ENCODE measurements at places on chromosomes 4 and X. TPM values are rescaled to one million over a fixed set of nuclear protein-coding genes. Genes with fewer than 3 reads are reported as not detected.

DNA sequence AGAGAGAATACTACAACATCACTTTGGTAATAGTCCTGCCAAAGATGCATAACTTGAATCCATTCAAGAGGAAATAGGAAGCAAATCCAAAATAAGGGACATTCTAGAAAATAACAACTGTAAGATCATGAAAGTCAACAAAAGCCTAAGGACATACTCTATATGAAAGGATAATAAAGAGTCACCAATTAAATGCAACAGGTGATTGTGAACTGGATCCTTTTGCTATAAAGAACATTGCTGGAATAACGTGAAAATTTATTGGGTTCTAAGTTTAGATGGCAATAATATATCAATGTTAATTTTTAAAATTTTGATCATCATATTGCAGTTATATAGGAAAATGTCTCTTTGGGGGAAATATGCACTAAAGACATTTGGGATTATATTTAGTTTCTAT, 20.0 kb downstream of the BEX4 start:
- H3K27ac ChIP-seq, result no peak overlapping the region
- peaks cover 21% of the 10 kb centered on the region for H3K27me3 ChIP-seq
- DNase-seq, result no peak
- no peaks in the 10 kb centered on the region for H3K36me3 ChIP-seq
- no peaks in the 10 kb centered on the region for H3K4me1 ChIP-seq

GRCh38 chrX:65679071-65679540, 11.7 kb downstream of the MSN start:
- peak; percentile 10 for DNase-seq
- H3K27ac ChIP-seq, result peak overlapping the region; percentile 33
- H3K36me3 ChIP-seq, result no peaks in the 10 kb centered on the region
- H3K4me1 ChIP-seq, result peaks cover 32% of the 10 kb centered on the region
- H3K4me3 ChIP-seq, result no peak overlapping the region

GRCh38 chrX:71922686-71923085, 12.0 kb downstream of the NHSL2 start:
- H3K4me3 ChIP-seq, result no peak overlapping the region
- no peak for DNase-seq
- H3K27ac ChIP-seq, result no peak overlapping the region
- H3K4me1 ChIP-seq, result no peaks in the 10 kb centered on the region
- peaks cover 34% of the 10 kb centered on the region for H3K27me3 ChIP-seq
- no peaks in the 10 kb centered on the region for H3K36me3 ChIP-seq

The IL2RG gene
- 0.57 TPM for total RNA-seq

DNA sequence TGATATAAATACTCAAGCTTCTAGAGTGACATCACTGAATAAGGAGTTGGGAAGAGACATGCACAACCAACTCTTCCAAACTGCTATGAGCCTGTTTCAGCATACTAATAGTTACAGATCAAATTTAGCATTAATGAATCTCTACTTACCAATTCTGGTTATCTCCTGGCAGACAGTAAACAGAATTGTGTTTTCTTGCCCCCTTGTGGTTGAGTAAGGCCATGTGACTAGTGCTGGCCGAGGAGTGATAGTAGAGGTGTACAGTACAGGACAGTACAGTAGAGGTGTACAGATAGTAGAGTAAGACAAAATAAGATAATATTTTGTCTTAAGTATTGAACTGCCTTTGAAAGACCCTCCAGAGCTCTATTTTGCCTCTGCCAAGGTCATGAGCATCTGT, 681.4 kb downstream of the GABRG1 start:
- H3K27ac ChIP-seq, result no peak overlapping the region
- no peaks in the 10 kb centered on the region for H3K36me3 ChIP-seq
- no peaks in the 10 kb centered on the region for H3K27me3 ChIP-seq
- DNase-seq, result no peak
- H3K4me1 ChIP-seq, result no peaks in the 10 kb centered on the region

- no peak overlapping the region for H3K27ac ChIP-seq
- no peaks in the 10 kb centered on the region for H3K4me1 ChIP-seq
- no peak overlapping the region for H3K4me3 ChIP-seq
- DNase-seq, result no peak
Measured at GRCh38 chr4:110347805-110348204, 128.2 kb upstream of the ENPEP start.

DNA sequence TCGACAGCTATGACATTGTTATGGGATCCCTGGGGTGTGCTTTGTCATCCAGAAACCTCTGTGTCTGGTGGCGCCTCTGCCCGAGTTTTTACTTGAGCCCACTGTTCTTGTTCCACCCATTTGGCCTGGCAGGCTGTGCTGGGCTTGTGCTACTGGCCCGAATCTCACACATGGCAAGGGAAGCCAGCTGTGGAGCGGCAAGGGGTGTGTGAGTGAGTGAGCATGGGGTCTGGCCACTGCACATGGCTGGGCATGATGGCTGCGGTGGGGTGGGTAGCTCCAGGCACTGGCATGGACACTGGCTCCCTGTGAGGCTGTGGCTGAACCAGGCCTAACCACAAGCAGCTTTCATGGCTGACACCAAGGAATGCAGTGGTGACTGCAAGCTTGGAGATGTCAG, 89.2 kb downstream of the DACH2 start:
- H3K27me3 ChIP-seq, result no peaks in the 10 kb centered on the region
- H3K27ac ChIP-seq, result no peak overlapping the region
- H3K4me3 ChIP-seq, result no peak overlapping the region
- no peaks in the 10 kb centered on the region for H3K36me3 ChIP-seq
- DNase-seq, result no peak
- no peaks in the 10 kb centered on the region for H3K4me1 ChIP-seq

- H3K4me3 ChIP-seq, result no peak overlapping the region
- peaks cover 7% of the 10 kb centered on the region for H3K4me1 ChIP-seq
- no peak overlapping the region for H3K27ac ChIP-seq
- H3K27me3 ChIP-seq, result no peaks in the 10 kb centered on the region
Measured at GRCh38 chr4:113881256-113881655, 98.2 kb downstream of the ARSJ start.

GRCh38 chr4:158741326-158742021, 18.3 kb upstream of the PPID start:
- no peaks in the 10 kb centered on the region for H3K27me3 ChIP-seq
- H3K4me1 ChIP-seq, result no peaks in the 10 kb centered on the region
- H3K36me3 ChIP-seq, result no peaks in the 10 kb centered on the region
- no peak overlapping the region for H3K4me3 ChIP-seq
- H3K27ac ChIP-seq, result no peak overlapping the region

- peaks cover 8% of the 10 kb centered on the region for H3K4me1 ChIP-seq
- H3K27me3 ChIP-seq, result peaks cover 25% of the 10 kb centered on the region
- H3K4me3 ChIP-seq, result no peak overlapping the region
Measured at GRCh38 chrX:123324625-123325024, 140.5 kb downstream of the GRIA3 start.

The NAA11 gene
- not detected for total RNA-seq

DNA sequence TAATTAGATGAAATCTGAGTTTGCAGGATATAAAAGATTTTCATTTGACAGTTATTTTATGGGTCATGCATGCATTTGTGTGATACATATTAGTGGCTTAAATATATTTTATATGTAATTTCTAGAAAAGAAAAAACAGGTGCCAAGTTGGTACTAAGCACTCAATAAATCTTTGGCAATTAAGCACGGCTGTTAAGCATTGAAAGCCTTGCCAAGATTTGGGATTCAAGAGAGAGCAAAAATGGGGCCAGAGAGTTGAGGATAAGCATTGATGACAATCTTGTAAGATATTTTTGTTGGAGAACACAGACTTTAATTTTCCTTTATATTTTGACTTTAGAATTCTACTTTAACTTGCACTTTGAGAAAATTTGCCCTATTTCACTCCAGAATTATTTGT, 249.8 kb upstream of the MAD2L1 start:
- no peak overlapping the region for H3K4me3 ChIP-seq
- no peaks in the 10 kb centered on the region for H3K4me1 ChIP-seq
- no peak for DNase-seq
- no peak overlapping the region for H3K27ac ChIP-seq

Data from Calu3 (cell line).